ENCODE measurements at places on chromosomes 7 and 10. TPM values are rescaled to one million over a fixed set of nuclear protein-coding genes. Genes with fewer than 3 reads are reported as not detected.

DNA sequence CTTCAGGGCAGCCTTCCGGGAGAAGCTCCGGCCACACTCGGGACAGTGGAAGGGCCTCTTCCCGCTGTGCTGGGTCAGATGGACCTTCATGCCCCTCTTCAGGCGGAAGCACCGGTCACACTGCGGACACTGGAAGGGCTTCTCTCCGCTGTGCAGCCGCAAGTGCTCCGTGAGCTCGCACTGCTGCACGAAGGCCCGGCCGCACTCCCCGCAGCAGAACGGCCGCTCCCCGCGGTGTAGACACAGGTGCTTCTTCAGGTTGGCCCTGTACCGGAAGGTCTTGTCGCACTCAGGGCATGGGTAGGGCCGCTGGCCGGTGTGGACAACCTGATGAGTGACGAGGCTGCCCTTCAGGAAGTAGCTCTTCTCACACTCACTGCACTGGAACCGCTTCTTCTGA, 14.2 kb upstream of the ZNF786 start:
- H3K36me3 ChIP-seq: no peaks in the 10 kb centered on the region
- no peak overlapping the region for H3K27ac ChIP-seq
- DNase-seq: no peak
- H3K27me3 ChIP-seq: no peaks in the 10 kb centered on the region

SHH gene
- not detected for total RNA-seq

OR2F1 gene
- total RNA-seq: not detected

GRCh38 chr7:4072161-4072925, 609.8 kb upstream of the FOXK1 start:
- no peaks in the 10 kb centered on the region for H3K36me3 ChIP-seq
- H3K4me1 ChIP-seq: no peaks in the 10 kb centered on the region
- peaks cover 2% of the 10 kb centered on the region for H3K27me3 ChIP-seq
- H3K4me3 ChIP-seq: no peak overlapping the region
- no peak for DNase-seq
- H3K27ac ChIP-seq: no peak overlapping the region

Measured in activated CD4-positive, alpha-beta memory T cell treated with anti-CD3 and anti-CD28 coated beads for 36 hours (primary cell).